RPMI8226 (cell line): ENCODE measurements at places on chromosomes 6 and 20.

GRCh38 chr20:57686931-57687652, 22.7 kb downstream of the PMEPA1 start:
- DNase-seq, result no peak

DNA sequence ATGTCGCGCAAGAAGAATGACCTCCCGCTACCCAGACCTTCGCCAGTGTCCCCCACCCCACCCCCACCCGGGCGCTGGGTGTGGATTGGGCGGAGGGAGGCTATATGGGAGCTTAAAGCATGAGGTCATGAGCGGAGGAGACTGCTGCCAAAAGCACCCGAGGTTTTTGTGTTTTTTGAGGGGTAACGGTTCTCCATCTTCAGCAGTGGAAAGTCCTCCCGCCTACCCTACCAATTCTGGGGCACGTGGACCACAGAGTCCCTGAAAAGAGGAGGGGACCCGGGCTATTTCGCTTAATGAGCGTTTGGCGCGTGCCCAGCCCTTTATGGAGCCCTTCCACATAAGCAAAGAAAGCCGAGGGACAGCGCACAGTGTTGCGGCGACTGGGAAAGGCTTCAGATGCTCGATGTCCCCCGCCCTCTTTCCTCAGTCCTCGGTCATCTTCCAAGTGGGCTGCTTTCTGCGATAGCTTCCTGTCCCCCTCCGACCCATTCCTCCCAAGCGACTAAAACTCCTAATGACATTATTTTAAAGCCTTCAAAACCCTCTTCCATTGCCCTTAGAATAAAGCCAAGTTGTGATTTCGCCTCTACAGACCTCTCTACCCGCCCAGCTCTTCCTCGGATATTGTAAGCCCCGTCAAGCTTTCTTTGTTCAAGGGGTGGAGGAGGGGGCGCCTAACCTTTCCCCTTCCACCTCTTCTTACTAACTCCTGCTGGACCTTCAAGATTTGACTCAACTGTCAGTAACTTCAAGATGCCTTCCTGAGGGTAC, 2.1 kb upstream of the TRERF1 start:
- no peak for DNase-seq

GRCh38 chr6:20921578-20921977, 387.3 kb downstream of the CDKAL1 start:
- no peak for DNase-seq

DNA sequence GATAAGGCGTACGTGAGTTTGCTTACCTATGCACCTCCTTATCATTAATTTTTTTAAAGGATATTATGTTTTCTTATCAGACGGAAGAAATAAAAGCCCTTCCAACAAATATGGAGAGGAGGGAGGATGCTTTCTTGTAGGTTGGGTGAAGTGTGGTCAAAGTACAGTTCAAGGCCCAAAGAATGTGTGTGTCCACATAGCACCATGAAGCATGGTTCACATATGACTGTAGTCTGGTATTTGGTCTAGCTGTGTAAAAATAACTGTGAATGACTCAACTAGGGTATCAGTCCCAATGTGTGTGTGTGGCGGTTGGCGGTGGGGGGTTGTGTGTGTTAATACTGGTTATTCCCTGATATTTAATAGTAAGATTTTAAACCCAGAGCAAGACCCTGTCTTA, 212.7 kb downstream of the TMEM242 start:
- DNase-seq, result no peak
